ENCODE measurements at places on chromosomes 1 and 21.
A peak's percentile ranks its signal among the peaks of the same experiment; 100 is the strongest.

GRCh38 chr1:235588916-235589515, 60.6 kb downstream of the GNG4 start:
- no peak for DNase-seq

DNA sequence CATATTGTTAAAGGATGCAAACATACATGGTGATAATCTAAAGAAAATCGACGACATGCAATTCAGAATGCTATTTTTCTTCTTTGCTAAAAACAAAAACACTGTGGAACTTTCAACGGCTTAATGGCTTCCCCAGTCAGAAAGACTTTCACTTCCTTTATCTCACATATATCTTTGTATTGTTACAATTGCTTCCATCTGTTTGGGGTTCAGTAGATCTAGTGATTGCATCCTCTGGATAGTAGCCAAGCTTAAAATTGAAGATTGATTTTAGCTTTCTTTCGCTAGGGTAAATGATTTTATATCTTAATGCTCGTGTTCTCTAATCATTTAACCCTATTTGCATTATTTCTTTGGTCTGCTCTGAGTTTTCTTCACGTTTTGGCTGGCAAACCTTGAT, 31.8 kb upstream of the ADAMTS1 start:
- DNase-seq: no peak

- no peak for DNase-seq
Measured at GRCh38 chr1:38917337-38917736, 24.3 kb downstream of the RHBDL2 start.

DNA sequence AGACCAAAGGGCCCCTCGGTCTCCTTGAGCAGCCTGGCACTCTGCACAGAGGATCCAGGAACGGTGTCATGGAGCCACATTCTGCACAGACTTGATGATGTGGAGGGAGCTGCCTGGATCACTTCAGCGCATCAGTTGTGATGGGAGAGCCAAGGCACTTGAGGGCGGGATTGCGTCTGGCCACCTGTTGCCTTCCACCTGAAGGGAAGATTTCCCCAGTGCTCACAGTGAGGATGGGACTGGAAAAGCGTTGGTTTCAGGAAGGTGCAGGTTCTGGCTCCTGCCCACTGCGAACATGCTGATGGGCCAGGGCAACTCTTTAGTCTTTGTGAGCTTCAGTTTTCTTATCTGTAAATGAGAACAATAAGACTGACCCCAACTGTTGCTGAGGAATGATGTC, 2.6 kb downstream of the RER1 start:
- no peak for DNase-seq

DNA sequence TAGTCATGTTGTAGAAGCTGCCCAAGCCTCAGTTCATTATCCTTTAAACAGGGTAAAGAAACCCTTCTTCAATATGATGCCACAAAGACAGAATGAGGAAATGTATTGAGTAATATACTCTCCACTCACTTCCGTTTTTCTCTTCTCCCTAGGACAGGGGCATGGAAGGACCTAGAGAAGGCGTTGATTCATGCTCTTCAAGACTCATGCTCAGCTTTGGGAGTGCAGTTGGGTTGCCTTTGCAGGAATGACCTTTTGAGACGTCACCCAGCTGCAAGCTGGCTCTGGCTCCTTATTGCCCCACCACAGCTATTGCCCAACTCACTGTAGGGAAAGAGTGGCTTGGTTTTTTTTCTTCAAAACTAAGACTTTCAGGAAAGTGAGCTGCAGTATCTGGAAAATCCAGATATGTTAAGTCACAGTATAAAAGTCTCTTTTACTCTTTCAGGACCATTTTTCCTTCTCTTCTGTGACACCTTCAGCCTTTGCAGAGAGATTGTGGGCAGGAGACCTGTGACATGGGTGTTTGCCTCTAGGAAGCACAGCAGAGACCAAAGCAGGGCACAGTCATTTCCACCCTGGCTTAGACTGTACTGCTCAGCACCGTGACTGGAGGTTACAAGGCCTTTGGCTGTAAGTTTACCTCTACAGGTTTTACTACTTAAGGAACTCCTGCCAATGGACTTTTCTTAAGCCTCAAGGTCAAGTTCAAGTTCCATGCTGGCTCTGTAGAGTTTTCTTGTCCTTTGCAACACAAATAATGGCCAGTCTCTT, 39.5 kb downstream of the XCL2 start:
- DNase-seq: no peak

- DNase-seq: no peak
Measured at GRCh38 chr1:95653618-95654017, 419.6 kb downstream of the RWDD3 start.

DNA sequence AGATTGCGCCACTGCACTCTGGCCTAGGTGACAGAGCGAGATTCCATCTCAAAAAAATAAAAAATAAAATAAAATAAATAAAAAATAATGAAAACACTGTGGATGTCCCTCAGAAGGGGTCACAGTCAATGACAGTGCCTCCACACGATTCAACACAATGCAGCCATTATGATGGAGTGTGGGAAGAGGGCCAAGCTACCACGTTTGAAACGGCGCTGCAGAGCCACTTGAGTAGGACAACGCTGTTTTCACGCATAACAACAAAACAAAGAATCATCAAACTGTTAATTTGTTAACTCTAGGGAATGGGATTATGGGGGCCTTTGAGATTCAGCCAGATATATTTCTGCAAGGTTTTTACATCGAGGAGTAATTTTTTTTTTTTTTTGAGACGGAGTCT, 36.5 kb downstream of the NKAIN1 start:
- DNase-seq: no peak

DNA sequence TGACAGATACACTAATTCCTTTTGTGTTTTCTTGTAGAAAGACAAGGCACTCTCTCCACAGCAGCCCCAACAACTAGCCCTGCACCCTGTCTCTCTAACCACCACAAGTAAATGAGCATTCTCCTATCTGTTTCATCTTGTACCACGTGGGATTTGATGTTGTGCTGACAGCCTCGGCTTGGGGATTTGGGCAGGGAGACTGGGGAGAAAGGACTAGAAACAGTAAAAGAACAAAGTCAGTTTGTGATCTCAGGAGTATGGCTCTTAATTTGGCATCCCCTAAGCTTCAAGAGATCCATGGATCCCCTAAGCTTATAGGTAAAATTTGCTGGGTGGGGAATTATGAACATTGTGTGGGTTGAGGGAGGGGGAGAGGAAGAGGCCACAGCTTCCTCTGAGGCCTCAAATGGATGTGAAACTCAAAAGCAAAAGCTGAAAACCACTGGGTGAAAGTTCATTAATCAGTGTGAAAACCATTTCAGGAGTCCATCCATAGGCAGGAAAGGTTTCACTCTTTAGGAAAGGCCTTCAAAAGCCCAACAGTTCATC, 3.1 kb downstream of the C1orf162 start:
- DNase-seq: peak; percentile 22

- DNase-seq: peak; percentile 66
Measured at GRCh38 chr1:226736908-226737818, 1.9 kb downstream of the ITPKB start.

DNA sequence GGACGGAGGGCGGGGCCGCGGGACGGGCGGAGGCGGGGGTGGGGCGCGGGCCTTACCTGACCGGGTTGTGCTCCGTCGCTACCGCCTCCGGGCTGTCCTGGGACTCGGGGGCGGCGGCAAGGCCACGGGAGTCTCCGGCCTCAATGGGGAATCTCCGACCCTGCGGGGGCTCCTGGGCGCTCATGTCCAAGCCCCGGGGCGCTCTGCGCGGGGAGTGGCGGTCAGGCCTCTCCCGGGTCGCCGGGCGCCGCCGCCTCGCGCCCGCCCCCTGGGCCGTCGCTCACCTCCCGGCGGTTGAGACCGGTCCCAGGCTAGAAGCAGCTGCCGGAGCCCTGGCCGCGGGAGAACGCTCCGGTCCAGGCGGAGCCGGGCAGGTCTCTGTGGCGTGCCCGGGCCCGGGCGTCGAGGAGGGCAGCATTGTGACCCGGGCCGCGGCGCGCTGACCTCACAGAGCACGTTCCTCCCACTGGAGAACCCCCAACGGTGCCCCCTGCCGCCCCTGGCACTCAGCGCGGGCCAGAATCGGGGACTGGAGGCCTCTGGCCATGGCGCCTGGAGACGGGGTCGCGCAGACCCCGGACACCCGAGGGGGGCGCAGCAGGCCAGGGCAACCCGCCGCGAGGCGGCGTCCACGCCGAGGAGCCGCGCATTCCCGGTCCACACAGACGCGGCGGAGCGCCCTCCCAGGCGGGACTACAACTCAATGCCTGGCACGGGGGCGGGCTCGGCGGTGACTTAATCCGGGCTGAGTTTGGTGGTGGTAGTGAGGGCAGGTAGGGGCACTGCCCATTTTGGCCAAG, 411 bp downstream of the FAM229A start:
- DNase-seq: peak; percentile 26

- DNase-seq: no peak
Measured at GRCh38 chr1:88463401-88463985, 220.6 kb upstream of the PKN2 start.

DNA sequence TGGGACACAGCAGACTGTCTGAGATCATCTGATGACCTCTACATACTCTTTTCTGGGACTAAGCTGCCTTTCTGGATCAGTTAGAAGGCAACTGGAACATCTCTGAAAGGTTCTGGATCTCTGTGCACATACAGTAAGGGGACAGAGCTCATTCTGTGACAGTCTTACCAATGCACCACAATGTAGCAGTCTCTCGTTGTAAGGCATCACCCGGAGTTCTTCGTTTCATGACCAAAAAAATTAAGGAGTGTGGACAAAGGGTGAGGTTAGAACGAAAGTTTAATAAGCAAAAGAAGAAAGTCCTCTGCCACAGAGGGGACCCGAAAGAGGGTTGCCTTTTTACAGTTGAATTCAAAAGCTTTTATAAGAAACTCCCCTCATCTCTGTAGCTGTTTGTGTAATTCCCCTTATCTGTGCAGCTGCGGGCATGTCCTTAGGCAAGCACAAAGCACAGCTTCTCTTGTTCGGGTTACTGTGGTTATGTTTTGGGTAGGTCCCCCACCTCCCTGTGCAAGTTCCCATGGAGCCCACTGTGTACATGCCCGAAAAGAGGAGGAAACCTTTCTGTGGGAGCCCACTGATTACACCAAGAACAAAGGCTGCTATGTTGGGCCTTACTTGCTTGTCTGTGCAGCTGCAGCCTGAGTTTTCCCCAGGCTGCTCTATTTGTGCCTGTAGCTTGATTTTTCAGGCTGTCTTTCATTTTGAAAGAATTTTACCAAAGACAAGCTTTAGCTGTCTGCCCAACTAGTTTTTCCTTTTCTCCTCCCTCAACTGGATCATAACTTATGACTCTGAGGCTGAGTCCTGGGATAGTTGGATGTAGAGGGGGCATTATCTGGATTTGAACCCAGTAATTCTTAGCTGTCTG, 53.1 kb upstream of the CACNA1E start:
- DNase-seq: no peak

- DNase-seq: no peak
Measured at GRCh38 chr1:204361341-204361771, 1.6 kb upstream of the PLEKHA6 start.

DNA sequence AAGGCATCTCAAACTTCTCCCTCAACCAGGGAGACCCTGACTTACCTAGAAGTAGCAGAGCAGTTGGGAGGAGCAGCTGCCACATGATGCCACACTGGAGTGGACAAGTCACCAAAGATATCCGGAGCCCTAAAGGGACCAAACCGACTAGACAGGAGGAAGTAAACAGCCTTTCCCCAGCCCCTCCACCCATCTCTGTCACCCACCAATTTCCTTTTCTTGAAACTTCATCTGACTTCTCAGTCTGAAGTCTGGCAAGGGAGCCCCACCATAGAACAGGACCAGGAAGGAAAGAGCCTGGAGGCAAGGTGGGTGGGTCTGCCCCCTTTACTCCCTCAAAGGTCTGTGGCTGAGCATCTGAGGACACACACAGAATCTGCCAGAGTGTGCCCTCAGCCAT, at the start of gene FCGR3A:
Gene FCGR3A (minus strand): TSS at position 167 of the 400 bp plus-strand sequence. CDS start 82 bp downstream, at position 85.
- DNase-seq: no peak

- no peak for DNase-seq
Measured at GRCh38 chr1:151164732-151165280, 896 bp downstream of the LYSMD1 start.

DNA sequence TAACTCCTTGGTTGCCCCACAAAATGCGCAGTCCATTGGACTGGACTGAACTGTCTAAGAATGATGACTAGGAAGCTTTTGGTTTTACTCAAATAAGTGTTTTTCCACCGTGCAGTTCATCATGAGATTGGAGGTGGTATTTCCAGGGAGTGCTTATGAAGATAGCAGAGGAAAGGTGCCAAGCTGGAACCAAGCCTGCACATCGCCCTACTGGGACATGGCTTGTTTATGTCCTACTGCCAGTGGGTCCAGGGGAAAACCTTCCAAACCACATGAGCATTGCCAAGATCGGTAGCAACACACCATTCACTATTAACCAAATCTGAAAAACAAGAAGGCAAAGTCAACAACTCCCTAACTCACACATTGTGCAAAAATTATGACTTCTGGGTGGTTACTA, 54.7 kb upstream of the DSCAM start:
- DNase-seq: no peak

DNA sequence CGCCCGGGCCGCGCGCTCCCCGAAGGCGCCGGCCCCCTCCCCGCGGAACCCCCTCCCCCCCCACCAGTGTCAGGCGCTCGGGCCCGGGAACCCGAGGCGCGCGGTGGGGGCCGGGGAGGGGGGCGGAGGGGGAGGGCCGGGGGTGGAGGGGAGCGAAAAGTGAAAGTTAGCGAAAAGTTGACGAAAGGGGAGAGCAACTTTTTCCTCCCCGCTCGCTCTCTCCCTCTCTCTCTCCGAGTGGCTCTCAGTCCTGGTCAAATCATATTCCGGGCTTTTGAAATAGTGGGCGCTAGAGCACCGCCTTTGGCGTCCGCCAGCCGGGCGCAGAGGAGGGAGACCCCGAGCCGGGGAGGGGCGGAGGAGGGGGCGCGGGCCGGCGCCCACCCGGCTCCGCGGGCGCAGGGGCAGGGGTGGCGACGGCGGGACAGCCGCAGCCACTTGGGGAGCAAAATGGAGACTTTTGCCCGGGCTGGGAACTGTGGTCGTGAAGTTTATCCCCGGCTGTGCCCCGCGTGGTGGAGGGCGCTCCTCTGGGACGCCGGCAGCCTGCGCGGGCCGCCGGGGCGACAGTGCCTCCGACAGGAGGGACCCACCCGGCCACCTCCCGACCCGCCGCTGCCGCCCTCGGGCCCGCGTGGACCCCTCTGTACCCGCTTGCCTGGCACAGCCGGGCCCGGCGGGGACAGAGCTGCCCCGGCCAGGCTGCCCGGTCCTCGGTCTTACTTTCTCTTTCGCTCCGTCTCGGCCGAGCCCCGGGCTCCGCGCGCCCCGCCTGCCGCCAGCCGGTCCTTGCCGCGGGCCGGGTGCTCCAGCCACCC, 697 bp downstream of the PRDM16 start:
- DNase-seq: no peak

GRCh38 chr1:152053375-152053774, 16.6 kb upstream of the S100A11 start:
- DNase-seq: no peak

- no peak for DNase-seq
Measured at GRCh38 chr1:203612932-203613682, 13.5 kb upstream of the ATP2B4 start.

GRCh38 chr1:51071291-51072042, 30.6 kb upstream of the C1orf185 start:
- DNase-seq: no peak

Measured in activated naive CD4-positive, alpha-beta T cell treated with Interleukin-2 at 50 U/mL for 16 hours (primary cell).